ENCODE measurements at places on chromosomes 6 and 20.

DNA sequence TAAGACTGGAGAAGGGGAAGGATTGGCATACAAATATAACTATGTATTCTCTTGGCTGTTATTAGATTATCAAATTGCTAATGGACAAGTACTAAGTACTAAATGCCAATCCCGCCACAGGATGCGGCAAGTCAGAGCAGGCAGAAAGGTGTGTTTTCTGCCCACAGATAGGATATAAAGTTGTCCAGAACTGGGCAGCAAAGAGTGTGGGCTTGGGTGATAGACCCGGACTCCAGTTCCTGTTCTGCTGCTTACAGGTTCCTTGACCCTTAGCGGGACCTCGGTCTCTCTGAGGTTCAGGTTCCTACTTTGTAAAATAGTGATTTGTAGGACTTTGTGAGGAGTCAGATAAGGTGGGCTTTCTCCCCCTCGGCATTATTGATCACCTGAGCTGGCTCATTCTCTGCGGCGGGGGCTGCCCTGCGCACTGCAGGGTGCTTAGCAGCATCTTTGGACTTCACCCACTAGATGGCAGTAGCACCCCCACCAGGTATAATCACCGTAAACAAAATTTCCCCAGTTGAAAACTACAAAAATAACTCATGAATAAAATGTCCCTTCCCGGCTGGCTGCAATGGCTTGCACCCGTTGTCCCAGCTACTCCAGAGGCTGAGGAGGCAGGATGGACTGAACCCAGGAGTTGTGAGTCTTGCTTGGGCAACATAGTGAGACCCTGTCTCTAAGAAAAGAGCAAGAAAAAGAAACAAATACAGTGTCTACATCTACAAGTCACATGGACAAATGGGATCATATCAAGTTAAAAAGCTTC, 193.1 kb downstream of the DOK5 start:
- no peaks in the 10 kb centered on the region for H3K36me3 ChIP-seq
- peaks cover 8% of the 10 kb centered on the region for H3K27me3 ChIP-seq
- peaks cover 6% of the 10 kb centered on the region for H3K4me1 ChIP-seq
- H3K27ac ChIP-seq, result no peak overlapping the region
- no peak overlapping the region for H3K4me3 ChIP-seq
- peak; percentile 20 for DNase-seq

DNA sequence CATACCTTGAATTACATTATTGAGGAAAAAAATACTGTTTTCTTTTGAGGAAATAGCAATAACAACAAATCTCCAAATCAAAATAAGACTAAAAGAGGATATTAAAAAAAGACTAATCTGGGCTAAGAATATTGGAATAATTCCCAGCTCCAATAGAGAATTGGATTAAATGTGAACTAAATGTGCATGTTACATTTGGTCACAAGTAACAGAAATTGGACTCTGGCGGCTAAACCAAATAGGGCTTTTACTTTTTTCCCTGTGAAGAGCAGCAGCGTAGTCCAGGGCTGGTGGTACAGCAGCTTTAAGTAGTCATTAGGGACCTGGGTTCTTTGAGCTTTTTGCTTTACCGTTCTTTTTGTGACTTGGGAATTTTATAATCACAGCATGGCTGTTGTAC, 71.9 kb downstream of the ELOVL2 start:
- no peaks in the 10 kb centered on the region for H3K36me3 ChIP-seq
- no peak for DNase-seq
- H3K4me1 ChIP-seq, result peaks cover 2% of the 10 kb centered on the region

DNA sequence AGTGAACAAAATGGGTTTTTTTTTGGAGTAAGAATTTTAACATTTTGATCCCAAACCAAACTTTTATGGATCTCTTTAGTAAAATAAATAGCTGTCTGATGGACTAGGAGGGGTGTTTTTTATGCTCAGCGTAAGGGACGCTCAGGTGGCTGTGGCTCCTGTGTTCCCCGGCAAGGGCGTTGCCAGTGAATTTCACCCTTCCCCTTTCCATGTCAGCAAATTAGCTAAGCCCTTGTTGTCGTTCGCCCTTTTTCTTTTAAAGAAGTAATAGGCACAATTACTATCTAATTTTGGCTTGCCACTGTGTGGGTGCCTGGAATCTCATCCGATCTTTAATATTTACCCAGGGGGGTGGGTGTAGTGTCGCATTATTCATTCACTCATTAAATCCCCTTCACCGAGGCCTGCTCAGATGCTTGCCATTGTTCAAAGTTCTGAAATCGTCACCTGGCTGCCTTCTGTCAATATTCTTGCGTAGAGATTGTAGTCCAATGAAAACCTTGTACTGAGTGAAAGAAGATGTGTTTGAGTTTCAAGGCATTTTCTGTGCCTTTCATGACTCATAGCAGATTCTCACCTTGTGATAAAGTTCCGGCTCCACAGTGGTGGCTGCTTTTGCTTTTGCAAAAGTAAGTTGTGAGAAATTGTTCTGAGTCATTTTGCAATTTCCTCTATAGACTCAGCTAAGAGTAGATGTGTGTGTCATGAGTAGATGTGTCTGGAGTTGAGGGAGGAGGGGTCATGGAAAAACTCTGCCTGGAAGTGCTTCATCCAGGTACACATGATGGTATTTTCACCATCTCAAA, 40.0 kb upstream of the CLDN20 start:
- no peak for DNase-seq
- H3K4me3 ChIP-seq, result peak overlapping the region; percentile 1
- H3K27me3 ChIP-seq, result peaks cover 8% of the 10 kb centered on the region
- H3K36me3 ChIP-seq, result no peaks in the 10 kb centered on the region
- H3K27ac ChIP-seq, result no peak overlapping the region

DNA sequence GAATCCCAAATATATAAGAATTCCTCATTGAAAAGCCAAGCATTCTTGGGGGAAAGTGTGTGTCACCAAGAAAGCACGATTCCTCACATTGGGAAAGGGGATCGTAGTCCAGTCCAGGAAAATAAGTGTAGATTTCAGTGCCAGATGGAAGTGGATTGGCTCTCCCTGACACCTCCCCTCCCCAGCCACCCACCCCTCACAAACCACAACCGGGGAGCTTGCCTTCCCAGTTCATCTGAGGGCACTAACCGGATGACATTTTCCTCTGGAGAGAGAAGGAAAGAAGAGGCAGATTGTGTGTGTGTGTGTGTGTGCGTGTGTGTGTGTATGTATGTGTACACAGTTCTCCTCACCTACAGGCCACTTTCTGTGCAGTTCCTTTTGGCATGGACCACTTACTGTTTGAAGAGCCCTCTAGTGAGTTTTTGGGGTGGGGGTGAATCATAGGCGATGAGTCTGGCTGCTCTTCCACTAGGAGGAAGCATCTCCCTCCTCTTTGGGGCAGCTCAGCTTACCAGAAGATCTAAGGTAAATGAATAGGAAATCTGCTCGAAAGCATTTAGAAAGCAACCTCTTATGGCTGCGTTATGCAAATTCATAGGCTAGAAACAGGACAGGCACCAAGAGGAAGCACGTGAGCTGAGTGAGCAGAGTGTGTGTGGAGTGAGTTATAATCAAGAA, 20.8 kb downstream of the DAAM2 start:
- no peaks in the 10 kb centered on the region for H3K36me3 ChIP-seq
- no peak overlapping the region for H3K27ac ChIP-seq
- peaks cover 13% of the 10 kb centered on the region for H3K27me3 ChIP-seq
- DNase-seq, result no peak
- no peaks in the 10 kb centered on the region for H3K4me1 ChIP-seq

DNA sequence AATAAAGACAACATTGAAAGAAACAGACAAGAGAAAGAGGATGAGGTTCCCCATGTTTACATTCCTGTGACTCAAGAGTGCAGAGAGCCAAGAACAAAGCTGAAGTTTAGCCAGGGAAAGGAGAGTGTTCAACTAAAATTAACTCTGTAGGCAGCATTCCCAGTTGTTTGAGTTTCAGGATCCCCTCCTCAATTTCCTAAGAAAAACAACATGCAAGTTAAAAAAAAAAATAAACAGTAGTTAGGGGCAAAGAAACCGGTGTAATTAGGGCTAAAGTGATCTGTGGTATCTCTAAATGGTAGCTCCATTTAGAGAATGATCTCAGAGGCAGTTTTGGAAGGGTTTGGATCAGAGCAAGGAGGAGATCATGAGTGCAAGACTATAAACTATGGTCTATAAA, 30.9 kb upstream of the RAB23 start:
- no peak overlapping the region for H3K27ac ChIP-seq
- DNase-seq, result no peak
- no peaks in the 10 kb centered on the region for H3K36me3 ChIP-seq

- H3K36me3 ChIP-seq, result no peaks in the 10 kb centered on the region
- H3K27ac ChIP-seq, result no peak overlapping the region
- H3K4me1 ChIP-seq, result peaks cover 1% of the 10 kb centered on the region
- peaks cover 21% of the 10 kb centered on the region for H3K27me3 ChIP-seq
- H3K4me3 ChIP-seq, result peak overlapping the region; percentile 63
Observed at GRCh38 chr20:58179432-58180099, 48.9 kb downstream of the ANKRD60 start.

DNA sequence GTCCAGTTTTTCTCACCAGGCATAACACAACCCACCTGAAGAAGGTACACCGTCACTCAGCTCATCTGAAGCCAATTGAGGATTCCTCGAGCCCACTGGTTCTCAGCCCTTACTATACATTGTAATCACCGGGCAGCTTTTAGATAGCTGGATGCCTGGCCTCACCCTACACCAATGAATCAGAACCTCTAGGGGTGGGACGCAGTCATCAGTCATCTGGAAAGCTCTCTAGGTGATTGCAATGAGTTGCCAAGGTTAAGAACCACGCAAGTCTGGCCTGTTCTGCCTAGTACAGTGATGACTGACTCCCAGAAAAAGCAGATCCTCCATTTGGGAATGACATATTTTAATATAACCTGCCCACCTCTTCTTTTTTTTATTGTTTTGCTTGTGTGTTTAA, 41.1 kb downstream of the MC3R start:
- H3K27ac ChIP-seq, result no peak overlapping the region
- H3K4me3 ChIP-seq, result no peak overlapping the region
- no peak for DNase-seq
- no peaks in the 10 kb centered on the region for H3K4me1 ChIP-seq
- H3K27me3 ChIP-seq, result peaks cover 13% of the 10 kb centered on the region
- no peaks in the 10 kb centered on the region for H3K36me3 ChIP-seq

GRCh38 chr20:51959066-51959542, 156.8 kb upstream of the SALL4 start:
- H3K36me3 ChIP-seq, result no peaks in the 10 kb centered on the region
- peaks cover 8% of the 10 kb centered on the region for H3K27me3 ChIP-seq
- peaks cover 6% of the 10 kb centered on the region for H3K4me1 ChIP-seq
- H3K27ac ChIP-seq, result no peak overlapping the region

- no peak for DNase-seq
- peaks cover 29% of the 10 kb centered on the region for H3K36me3 ChIP-seq
- no peak overlapping the region for H3K27ac ChIP-seq
- H3K4me1 ChIP-seq, result no peaks in the 10 kb centered on the region
- no peaks in the 10 kb centered on the region for H3K27me3 ChIP-seq
- no peak overlapping the region for H3K4me3 ChIP-seq
Observed at GRCh38 chr20:3282271-3283221, 43.6 kb upstream of the SLC4A11 start.

DNA sequence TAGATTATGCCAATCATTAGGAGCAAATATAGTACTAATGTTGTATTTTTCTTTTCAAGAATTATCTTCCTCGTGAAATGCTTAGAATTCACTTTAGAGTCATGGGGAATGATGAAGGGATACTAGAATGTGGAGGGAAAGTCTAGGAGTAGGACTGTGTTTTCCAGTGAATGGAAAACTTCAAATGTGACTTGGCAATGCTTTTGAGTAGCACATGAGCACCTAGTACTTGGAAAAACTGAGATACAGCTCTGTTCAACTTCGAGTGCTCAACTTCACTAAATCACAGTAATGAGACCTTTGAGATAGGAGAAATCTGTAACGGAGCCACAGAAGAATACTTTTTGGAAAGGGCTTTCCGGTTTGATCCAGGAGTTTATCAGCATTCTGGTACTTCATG, 272.9 kb downstream of the ZFAND3 start:
- H3K27ac ChIP-seq, result no peak overlapping the region
- H3K27me3 ChIP-seq, result no peaks in the 10 kb centered on the region
- peaks cover 9% of the 10 kb centered on the region for H3K36me3 ChIP-seq
- no peak for DNase-seq
- no peak overlapping the region for H3K4me3 ChIP-seq

DNA sequence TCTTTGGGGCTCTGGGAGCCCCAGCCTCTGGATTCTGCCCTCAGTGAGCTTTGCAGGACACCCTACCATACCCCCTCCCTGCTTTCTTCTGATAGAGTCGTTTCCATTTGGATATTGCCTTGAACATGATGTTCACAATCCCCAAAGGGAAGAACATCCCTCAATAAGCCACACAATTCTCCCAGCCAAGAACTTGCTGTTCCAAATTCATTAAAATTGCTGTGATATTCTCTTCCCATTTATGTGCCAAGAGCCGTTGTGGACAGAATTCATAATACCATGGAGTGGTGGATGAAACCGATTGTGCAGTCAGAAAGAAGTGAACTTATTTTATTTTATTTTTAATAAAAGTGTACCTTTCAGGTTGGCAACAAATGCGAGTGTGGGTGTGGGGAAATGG, 95.8 kb downstream of the DHX35 start:
- no peak overlapping the region for H3K27ac ChIP-seq
- no peak for DNase-seq
- H3K4me1 ChIP-seq, result no peaks in the 10 kb centered on the region

DNA sequence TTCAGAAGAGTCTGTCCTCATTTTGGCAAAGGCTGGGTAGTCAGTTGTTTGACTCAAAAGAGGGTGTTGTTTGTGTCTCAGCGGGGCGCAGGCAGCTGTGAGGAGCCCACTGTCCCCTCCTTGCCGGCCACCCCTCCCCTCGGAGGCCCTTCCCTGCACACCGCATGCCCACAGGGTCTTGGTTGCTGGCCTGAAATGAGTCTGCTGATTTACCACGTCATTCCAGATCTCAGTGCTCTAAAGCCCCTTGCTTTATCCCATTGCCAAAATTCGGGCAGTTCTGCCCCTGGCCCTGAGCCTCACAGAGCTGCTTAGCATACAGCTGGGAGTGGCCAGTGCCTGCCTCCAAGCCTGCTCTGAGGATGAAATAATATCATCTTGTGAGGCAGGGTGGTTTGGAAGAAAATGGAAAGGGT, 220.7 kb downstream of the UST start:
- H3K27ac ChIP-seq, result no peak overlapping the region
- H3K4me3 ChIP-seq, result no peak overlapping the region
- H3K27me3 ChIP-seq, result peaks cover 16% of the 10 kb centered on the region
- peaks cover 5% of the 10 kb centered on the region for H3K4me1 ChIP-seq
- H3K36me3 ChIP-seq, result no peaks in the 10 kb centered on the region

- peaks cover 5% of the 10 kb centered on the region for H3K4me1 ChIP-seq
- H3K4me3 ChIP-seq, result no peak overlapping the region
- H3K36me3 ChIP-seq, result no peaks in the 10 kb centered on the region
- no peak overlapping the region for H3K27ac ChIP-seq
- DNase-seq, result no peak
Observed at GRCh38 chr20:56552911-56553629, 20.0 kb downstream of the FAM209B start.

DNA sequence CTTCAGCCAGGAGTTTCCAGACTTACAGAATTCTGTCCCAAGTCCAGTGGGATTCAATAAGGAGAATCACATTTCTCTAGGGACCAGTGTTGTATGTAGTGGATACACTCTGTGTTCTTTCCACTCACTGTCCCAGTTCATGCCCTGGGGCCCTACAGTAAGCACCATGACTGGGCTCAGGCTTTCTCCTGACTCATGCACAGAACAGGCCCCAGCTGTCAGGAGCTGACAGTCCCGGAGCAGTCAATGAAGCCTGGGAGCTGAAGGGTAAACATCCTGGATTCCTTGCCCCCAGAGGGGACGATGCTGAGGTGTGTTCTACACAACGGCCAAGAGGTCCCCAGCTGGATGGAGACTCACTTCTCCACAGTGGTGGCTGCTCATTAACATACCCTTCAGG, 40.2 kb upstream of the LRFN2 start:
- H3K4me1 ChIP-seq, result no peaks in the 10 kb centered on the region
- H3K4me3 ChIP-seq, result no peak overlapping the region
- H3K27ac ChIP-seq, result no peak overlapping the region
- no peak for DNase-seq
- H3K36me3 ChIP-seq, result no peaks in the 10 kb centered on the region
- H3K27me3 ChIP-seq, result peaks cover 10% of the 10 kb centered on the region

Data from naive thymus-derived CD8-positive, alpha-beta T cell (primary cell).